Vagina (tissue), 2 donors: ENCODE measurements at places on chromosomes 12 and 14.

GRCh38 chr14:72172597-72172996, 240.4 kb downstream of the RGS6 start:
- DNase-seq = no peak
- no peaks in the 10 kb centered on the region for H3K36me3 ChIP-seq
- H3K27ac ChIP-seq = no peak overlapping the region
- no peak overlapping the region for H3K4me3 ChIP-seq
- H3K27me3 ChIP-seq = no peaks in the 10 kb centered on the region

DNA sequence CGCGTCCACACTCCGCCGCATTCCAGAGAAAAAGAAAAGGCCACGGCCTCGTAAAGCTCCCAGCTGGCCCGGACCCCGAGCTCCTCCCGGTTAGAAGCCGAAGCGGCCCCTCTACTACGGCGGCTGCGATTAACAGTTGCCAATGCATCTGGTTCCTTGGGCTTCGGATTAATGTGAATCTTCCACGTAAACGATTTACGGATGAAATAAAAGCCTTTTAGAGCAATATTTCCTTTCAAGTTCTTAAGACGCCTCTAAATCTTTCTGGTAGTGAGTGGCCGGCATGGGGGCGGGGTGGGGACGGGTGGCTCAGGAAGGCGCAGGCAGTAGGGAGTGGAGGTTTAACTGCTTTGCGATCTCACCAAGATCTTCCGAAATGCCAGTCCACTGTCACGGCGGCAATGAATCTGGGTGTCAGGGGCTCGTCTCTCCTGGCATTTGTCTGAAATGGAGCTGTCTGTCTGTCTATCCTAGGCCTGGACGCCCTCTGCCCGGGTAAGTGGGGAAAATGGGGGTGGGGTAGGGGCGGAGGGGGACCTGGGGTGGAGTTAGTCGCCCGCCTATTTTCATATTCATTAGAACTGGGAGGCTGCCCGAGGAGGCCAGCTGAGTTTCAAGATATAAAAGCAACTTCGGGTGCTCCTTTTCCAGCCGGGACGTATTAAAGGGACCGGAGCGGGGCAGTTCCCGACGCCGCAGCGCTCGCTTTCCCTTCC, 413 bp upstream of the ALX1 start:
- H3K27me3 ChIP-seq = peaks cover 2% of the 10 kb centered on the region
- no peaks in the 10 kb centered on the region for H3K36me3 ChIP-seq
- peaks cover 18% of the 10 kb centered on the region for H3K4me1 ChIP-seq
- H3K4me3 ChIP-seq = peak overlapping the region; percentile 28
- H3K27ac ChIP-seq = no peak overlapping the region
- DNase-seq = no peak

DNA sequence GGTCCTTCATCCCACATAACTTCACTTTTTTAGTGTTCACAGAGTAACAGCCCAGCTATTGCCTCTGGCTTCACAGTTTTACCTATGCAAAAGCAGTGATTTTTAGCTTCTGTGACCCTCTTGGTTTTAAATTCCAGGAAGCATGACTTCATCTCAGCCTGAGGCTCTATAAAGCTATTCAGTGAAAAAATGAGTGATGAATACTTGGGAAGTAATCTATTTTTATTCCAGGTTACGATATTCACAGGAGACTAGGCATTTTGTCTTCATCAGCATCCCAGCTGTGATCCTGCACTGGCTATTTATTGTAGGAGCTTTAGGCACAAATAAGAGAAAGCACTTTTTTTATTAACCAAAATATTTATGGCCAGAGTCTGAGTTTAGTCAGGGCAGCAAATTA, 164.8 kb downstream of the SNAPC1 start:
- no peaks in the 10 kb centered on the region for H3K36me3 ChIP-seq
- DNase-seq = no peak
- no peaks in the 10 kb centered on the region for H3K4me1 ChIP-seq
- H3K27me3 ChIP-seq = no peaks in the 10 kb centered on the region
- no peak overlapping the region for H3K27ac ChIP-seq

DNA sequence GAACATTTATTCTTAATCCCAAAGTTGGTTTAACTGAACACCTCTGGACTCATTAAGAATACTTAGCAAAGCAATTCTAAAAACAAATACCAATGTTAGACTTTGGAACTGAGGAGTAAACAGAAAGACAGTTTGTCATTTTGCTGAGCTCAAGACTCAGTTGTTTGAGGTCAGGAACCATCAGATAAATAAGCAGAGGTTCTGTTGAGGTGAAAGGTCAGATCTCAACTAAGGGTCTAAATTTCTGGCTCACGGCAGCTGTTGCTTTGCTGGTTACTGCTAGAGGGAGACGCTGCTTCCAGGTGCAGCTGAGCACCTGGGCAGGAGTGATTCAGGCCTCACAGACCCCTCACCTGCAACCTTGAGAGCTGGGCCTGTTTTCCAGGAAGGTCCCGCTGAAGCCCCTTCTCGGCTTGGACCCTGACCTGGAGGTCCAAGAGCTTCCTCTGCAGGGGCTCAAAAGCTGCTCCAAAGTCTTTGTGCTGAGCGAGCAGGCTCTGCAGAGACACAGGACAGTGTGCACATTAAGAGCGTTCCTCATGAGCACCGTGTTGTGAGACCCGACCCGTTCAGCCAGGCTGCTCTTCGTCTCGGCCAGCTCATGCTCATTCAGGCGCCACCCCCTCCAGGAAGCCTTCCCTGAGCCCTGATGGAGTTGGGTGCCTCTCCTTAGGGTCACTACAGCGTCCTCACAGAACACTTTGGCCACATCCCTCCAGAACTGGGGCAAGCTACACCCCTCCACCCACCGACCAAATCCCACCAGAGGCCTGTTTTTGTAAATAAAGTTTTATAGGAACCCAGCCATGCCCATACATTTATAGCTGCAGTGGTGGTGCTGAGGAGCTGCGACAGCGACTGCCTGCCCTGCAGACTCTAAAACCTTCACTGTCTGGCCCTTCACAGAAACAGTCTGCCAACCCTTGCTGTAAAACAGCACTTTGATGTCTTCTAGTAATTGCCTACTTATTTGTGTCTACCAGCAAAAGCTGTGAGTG, 72.0 kb downstream of the SYNE3 start:
- no peak overlapping the region for H3K4me3 ChIP-seq
- DNase-seq = no peak
- no peak overlapping the region for H3K27ac ChIP-seq
- H3K27me3 ChIP-seq = no peaks in the 10 kb centered on the region
- no peaks in the 10 kb centered on the region for H3K4me1 ChIP-seq

DNA sequence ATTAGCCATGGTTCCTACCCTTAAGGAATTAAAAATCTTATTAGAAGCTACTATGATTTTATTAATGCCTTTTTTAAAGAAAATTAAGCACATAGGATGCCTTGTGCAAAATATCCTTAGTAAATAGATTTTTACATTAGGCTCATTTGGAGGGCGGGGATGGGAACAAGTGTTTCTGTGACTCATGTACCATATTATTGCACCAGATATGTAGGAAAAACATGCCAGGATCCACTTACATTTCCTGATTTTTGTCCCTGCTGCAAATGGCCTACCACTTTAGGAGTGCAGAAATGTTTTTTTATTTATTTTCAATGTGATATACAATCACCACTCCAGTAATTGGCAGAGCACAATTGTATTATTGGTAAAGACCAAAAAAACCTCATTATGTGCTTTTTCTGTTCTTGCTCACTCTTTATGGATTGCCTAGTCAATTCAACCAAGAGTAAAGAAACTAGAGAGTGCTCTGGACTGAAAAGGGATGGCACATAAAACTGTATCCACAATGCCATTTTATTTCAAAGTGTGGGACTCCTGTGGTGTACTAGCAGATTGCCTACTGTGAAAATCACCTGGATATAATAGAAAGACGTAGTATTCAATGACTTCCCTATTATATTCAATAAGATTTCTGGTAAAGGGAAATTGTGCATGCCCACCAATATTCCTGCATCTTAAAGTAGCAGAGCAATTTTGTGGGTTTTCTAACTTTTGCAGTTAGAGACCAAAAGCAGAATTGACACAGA, 86.9 kb downstream of the ANO6 start:
- H3K4me1 ChIP-seq = peaks cover 53% of the 10 kb centered on the region
- H3K27me3 ChIP-seq = no peaks in the 10 kb centered on the region
- H3K36me3 ChIP-seq = no peaks in the 10 kb centered on the region
- no peak overlapping the region for H3K4me3 ChIP-seq

DNA sequence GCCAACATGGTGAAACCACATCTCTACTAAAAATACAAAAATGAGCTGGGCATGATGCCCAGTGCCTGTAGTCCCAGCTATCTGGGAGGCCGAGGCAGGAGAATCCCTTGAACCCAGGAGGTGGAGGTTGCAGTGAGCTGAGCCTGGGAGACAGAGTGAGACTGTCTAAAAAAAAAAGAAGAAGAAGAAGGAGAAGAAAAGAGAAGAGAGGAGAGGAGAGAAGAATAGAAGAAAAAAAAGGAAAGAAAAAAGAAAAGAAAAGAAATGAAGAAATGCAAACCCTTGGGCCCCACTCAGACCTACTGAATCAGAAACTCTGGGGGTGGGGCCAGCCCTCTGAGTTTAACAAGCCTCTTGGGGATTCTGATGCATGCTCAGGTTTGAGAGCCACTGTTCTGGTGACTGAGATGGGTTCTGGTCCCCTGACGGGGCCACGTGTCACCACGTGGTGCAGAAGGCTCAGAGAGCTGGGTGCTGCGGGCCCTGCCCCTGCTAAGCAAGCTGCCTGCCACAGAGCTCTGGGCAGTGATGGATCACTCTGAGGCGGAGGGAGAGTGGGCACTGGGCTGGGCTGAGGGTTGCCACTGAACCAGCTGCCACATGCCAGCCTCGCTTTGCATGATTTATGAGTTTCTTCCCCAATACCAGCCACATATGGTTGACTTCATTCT, 37.5 kb downstream of the ERH start:
- no peaks in the 10 kb centered on the region for H3K27me3 ChIP-seq
- H3K4me1 ChIP-seq = peaks cover 18% of the 10 kb centered on the region
- no peak overlapping the region for H3K4me3 ChIP-seq
- H3K27ac ChIP-seq = no peak overlapping the region

GRCh38 chr14:32366986-32367385, 37.9 kb downstream of the AKAP6 start:
- no peaks in the 10 kb centered on the region for H3K27me3 ChIP-seq
- H3K4me1 ChIP-seq = peaks cover 13% of the 10 kb centered on the region
- H3K4me3 ChIP-seq = no peak overlapping the region
- H3K27ac ChIP-seq = no peak overlapping the region
- DNase-seq = no peak
- no peaks in the 10 kb centered on the region for H3K36me3 ChIP-seq

DNA sequence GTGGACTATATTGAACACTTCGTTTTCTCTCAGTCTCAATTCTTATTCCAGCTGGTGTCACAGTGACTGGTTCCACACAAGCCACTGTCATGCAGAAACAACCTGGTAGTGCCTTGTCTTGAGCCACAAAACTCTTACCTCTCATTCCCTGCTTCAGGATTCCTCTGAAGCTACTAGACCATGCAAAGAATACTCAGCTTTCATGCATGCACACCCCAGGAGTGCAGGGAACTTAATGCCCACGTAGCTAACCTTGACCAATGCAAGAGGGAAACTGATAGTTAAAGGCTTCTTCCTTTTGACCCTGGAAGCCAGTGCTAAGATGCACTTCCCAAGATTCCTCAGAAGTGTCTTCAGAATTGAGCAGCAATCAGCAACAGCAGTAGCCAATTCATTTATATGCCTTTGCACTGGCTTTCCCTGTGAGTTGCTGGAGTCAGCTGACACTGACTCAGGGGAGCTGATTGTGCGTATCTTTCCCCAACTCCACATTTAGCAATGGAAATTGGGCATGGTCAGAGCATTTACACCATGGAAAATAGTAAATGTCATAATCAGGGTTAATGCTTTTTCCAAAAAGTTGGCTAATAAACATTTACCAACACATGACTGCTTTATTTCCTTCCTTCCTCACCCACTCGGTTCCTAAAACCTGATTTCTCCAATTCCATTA, 113.6 kb upstream of the SLC35F4 start:
- no peak for DNase-seq
- peak overlapping the region; percentile 11 for H3K27ac ChIP-seq
- H3K36me3 ChIP-seq = no peaks in the 10 kb centered on the region
- no peaks in the 10 kb centered on the region for H3K27me3 ChIP-seq
- H3K4me3 ChIP-seq = no peak overlapping the region
- no peaks in the 10 kb centered on the region for H3K4me1 ChIP-seq

DNA sequence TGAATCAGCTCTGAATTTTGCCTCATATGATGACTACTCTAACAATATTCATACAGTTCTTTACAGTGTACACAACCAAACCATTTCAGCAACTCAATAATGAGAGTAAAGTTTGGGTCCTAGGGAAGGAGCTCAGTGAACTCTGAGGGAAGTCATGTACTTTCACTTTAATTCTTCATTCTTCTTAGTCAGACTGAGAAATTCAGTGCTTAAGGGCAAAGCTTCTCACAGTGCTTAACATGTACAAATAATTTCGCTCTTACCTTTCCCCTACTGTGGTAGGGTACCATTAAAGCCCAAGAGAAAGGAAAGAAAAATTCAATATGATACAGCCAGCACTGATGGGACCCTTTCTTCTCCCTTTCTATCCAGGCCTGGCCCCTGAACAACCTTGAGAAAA, 435.0 kb downstream of the NELL2 start:
- no peak overlapping the region for H3K27ac ChIP-seq
- no peak for DNase-seq
- H3K27me3 ChIP-seq = no peaks in the 10 kb centered on the region
- no peaks in the 10 kb centered on the region for H3K36me3 ChIP-seq

DNA sequence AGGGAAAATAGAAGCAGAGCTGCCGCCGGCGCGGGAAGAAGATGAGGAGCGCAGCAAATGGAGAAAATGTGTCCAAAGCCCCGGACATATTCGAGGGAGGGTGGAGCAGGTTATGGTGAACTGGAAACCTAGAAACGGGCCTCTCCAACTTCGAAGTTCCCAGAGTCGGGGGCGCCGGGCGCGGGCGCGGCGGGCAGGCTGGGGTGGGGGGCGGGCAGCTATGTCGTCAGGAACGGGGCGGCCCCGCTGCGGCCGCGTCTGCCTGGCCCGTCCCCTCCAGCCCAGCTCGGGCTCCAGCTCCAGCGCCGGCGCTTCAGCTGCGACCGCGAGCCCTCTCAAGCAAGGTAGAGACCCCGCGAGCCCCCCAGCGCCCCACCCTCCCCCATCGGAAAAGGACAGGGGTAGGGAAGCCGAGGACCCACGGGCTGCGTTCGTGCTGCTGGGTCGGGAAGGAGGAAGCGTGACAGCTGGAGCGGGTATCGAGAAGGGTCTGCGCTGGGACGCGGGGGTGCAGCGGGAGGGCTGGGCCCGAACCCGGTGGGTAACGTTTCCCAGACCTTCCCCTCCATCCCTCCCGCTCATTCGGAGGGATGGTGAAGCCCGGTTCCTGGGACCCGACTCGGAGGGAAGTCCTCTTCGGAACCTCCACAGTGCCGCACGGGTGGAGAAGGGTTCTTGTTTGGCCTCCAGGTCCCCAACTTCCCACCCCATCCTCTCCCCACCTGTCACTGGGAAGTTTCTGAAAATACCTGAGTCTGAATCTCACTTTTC, 1.0 kb downstream of the DGKA start:
- H3K36me3 ChIP-seq = no peaks in the 10 kb centered on the region
- peak overlapping the region; percentile 94 for H3K27ac ChIP-seq
- no peak for DNase-seq
- H3K4me3 ChIP-seq = peak overlapping the region; percentile 59
